Fibroblast of skin of right biceps (primary cell): ENCODE measurements at places on chromosomes 2 and 18.

DNA sequence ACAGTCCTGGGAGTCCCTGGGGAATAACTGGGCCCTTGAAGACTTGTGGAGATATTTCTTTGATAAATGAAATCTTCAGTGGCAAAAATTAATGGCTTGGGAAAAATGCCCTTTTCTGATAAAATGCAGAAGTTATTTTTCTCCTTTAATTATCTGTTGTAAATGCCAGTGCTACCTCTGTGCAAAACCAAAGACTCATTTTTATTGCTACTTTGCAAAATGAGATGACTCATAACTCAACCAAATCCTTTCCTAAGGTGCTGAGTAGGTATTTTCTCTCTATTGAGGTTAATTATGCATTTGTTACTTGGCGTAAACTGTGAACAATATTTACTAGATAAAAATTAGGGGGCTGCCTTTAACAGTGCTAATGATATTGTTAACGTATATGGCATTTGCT, 163.9 kb downstream of the DOK6 start:
- no peak for DNase-seq

- peak; percentile 73 for DNase-seq
These were observed 9.3 kb upstream of the MPP4 start for GRCh38 chr2:201707753-201708152.

- no peak for DNase-seq
These were observed 9.0 kb downstream of the GBX2 start for GRCh38 chr2:236158969-236159777.

DNA sequence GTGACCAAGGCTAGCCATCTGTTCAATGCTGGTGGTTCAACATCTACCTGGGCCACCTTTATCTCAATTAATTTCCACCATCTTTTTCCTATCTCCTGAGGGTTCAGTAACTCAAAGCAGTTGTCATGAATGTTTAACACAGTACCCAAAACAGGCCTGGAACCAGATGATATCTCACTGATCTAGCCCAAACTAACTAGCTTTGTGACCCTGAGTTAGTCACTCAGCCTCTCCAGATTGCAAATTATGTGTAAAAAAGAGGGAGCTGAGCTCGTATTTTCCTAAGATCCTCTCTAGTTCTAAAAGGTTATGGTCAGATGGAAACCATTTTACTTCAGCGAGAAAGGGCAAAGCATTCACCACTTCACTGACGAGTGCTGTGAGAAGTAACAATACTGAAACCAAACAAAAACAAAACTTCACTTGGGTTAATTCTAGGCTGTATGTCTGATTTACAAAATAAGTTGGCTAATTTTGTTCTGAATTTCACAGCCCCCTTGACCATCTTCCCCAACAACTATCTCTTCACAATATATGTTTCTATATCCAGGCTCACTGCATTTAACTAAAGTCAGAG, 14.8 kb downstream of the SPRED2 start:
- DNase-seq: no peak

DNA sequence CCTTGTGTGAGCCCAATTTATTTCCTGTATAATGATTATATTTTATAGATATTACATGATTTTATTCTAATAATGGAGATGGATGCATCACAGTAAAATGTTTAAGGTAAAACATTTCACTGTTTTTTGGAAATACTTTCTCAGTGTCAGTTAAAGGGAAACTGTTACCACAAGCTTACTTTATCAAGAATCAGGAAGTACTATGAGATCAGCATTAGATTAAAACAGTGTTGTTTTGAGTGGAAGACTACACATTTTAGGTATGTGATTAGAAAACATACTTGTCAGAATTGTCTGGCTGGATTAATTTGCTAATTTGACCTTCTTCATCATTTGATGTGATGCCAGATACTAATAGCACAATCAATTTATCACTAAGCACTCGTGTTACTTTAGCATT, at the start of gene HRH4:
Gene HRH4, plus strand, starts transcription at position 250 of the 400 bp plus-strand sequence. Its CDS starts 92 bp downstream, at position 342.
- DNase-seq: no peak
